ENCODE measurements at places on chromosomes 12 and 14.

DNA sequence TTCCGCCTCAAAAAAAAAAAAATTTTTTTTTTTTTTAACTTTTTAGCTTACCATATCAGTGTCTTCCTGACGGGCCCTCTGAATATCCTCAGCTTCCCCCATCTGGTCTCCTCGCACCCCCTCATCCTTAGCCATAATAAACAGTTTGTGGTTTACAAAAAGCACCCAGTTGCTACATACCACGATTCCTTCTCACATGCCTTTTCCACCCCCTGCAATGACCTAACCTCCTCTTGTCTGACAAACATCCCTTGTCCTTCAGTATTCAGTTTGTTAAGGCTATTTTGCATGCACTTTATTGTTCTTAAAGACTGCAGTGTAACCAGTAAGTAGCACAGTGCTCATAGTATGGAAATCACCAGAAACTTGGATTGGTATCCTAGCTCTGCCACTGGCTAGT is 88.5 kb downstream of the PPM1H start:
- no peak for DNase-seq

- no peak for DNase-seq
Observed at GRCh38 chr12:11863478-11863906, 207.2 kb upstream of the BCL2L14 start.

- no peak for DNase-seq
Observed at GRCh38 chr12:2481951-2482350, 312.8 kb upstream of the FKBP4 start.

DNA sequence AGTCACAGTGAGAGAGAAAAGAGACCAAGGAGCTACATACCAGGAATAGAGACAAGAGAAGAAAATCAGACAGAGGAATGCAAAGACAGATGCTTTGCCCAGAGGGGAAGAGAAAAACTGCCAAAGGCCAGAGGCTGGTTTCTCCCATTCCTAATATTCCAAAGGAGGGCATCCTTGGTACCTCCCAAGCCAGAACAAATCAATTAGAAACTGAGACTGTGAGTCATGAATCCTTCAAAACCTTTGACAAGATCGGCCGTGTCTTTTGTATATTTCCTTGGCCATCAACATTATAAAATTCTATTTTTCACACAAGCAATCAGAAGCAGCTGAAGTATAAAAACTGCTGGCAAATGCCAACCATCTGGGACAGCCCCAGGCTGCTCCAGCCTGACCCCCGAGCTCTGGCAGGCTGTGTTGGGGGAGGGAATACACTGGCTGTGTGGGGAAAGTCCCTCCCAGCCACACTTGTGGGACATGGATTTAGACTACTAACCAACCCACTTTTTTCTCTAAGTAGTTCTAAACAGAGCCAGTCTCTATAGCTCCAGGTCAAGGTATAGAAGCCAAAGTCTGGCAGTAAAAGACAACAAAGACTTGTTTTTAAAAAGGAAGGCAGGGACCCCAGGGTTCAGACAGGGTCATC is 13.7 kb downstream of the POMT2 start:
- DNase-seq, result no peak

GRCh38 chr12:110581931-110582275 is 1.2 kb downstream of the PPTC7 start:
- DNase-seq, result no peak

DNA sequence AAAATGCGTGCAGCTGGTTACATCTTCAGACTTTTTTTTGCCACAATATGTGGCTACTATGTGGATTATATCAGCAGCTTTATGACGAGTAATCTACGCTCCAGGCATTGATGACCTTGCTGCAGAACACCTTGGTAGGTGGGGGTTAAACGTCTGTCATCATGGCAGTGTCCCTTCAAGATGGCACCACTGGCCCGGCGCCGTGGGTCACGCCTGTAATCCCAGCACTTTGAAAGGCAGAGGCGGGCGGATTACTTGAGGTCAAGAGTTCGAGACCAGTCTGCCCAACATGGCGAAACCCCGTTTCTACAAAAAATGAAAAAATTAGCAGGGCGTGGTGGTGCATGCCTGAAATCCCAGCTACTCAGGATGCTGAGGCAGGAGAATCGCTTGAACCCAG is 177.5 kb downstream of the AEBP2 start:
- DNase-seq, result no peak

Measured in DMS153 (cell line).